Cerebellar nuclear complex (tissue), 1 donor: ENCODE measurements at places on chromosomes 7 and 10.
A peak's percentile ranks its signal among the peaks of the same experiment; 100 is the strongest.

- DNase-seq: no peak
Measured at GRCh38 chr10:34699904-34700517, 115.1 kb downstream of the PARD3 start.

- DNase-seq: no peak
Measured at GRCh38 chr7:113548137-113548536, 370.7 kb downstream of the PPP1R3A start.

DNA sequence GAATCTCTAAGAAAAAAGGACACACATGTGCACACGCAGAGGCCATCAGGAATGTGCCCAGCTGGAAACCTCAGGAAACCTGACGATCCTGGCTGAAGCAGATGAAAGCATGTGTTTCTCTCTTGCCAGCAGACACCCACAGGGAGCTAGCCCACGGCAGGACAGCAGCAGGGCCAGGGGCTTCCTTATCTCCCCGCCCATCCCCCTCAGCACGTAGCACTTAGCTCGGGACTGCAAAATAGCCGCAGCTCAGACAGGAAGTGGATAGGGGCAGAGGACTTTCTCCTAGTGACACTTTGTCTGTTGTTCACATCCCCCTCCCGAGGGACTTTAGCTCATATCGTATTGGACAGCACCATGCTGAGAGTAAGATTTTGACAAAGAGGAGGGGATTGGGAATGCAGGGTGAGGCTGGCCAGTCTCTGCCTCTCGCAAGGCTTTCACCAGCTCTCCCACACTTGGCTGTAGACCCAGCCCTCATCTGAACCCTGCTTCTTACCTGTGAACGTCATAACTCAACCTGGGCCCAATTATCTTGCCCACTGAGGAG is 63.8 kb downstream of the MKI67 start:
- no peak for DNase-seq

GRCh38 chr7:18489624-18490023 is 5.9 kb upstream of the HDAC9 start:
- no peak for DNase-seq

- no peak for DNase-seq
Measured at GRCh38 chr7:22390516-22390915, 33.6 kb upstream of the RAPGEF5 start.

DNA sequence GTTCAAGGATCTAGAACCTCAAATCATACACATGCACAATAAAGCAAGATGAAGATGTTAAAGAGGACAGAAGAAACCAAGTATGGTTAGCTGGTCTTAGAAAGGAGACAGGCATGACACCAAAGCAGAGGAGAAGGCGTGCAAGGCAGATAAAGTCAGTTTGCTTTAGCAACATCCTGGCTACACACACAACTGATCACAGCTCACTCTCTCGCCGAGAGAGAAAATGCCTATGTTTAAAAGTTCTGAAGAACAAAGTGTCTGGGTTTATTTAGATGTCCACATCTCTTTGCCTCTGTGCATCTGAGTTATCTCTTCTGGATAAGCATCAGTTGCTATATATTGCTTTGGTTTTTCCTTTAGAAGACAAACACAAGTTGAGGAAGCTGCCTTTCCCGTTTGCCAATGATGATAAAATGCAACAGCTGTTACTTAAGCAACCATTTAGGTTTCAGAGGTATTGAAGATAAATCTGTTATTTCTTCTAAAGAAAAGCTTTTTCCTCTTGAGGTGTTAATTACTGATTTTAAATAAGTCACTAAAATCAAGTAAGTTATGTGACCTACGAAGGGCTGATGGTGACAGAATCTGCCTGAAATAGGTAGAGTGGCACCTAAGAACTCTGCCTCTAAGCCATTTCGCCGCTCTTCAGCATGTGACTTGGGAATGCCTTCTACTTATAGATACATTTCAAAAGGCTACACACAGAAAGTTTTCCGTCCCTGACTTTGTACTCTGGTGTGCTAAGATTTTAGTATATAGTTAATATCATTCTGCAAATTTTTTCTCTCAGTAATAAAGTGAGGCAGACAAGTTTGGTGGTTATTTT is 146.2 kb upstream of the ASAH2 start:
- DNase-seq: no peak

DNA sequence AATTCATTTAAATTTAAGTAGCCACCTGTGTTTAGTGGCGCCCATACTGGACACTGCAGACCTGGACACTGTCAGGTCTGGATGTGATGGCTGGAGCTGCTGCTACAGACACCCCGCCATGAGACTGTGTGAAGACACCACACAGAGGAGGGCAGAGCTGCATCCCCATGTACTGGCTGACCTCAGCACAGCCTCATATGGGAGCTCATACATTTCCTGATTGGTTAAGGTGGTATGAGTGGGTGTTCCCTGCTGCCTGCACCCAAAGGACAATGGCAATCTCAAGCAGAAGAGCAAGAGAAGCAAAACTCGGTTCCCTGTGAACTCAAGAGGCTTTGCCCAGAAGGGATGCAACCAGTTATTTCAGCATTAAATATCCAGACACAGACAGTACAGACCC is 60.0 kb downstream of the DLG5 start:
- DNase-seq: no peak

- no peak for DNase-seq
Measured at GRCh38 chr10:119602241-119603095, 5.7 kb upstream of the TIAL1 start.

GRCh38 chr7:67451306-67451705 is 454.7 kb downstream of the TYW1 start:
- DNase-seq: no peak

- DNase-seq: no peak
Measured at GRCh38 chr10:53690524-53691240, 918.1 kb upstream of the MBL2 start.

DNA sequence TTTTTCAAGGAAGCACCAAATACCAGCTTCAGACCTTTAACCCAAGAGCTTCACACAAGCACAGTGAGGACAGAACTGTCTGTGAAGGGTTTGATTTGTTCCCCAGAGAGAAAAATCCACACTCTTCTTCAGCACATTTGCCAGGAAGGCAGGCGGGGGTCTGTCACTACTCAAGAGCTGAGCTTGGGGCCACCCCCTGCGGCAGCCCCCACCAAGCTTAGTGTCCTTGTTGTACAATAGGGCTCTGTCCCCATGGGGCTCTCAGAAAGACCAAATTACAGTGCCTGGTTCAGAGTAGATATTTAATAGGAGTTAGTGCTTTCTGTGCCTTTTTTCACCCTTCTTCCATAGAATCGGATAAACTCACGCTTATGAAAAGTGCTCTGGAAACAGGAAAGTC is 12.4 kb downstream of the ECHDC3 start:
- DNase-seq: no peak

GRCh38 chr7:84025332-84025927 is 169.2 kb downstream of the SEMA3A start:
- DNase-seq: no peak

GRCh38 chr10:26335574-26336093 is 102.5 kb upstream of the APBB1IP start:
- DNase-seq: no peak

DNA sequence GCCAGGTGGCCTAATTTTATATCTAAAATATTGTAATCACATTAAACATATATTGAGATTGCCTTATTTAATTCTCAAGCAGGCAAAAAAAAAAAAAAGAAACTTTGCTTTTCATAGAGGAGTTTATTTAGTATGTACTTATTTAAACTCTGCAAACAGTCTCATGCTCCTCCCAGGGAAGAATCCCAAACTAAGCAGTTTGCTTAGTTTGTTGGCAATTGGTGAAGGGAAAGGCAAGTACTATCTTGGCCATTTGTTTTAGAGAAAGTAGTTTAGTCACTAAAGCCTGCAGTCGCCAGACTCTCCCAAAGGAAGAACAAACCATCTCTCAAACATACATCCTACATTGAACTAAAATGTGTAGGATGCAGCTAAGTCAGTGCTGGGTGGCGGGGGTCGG is 226.8 kb downstream of the CDC14C start:
- DNase-seq: no peak

DNA sequence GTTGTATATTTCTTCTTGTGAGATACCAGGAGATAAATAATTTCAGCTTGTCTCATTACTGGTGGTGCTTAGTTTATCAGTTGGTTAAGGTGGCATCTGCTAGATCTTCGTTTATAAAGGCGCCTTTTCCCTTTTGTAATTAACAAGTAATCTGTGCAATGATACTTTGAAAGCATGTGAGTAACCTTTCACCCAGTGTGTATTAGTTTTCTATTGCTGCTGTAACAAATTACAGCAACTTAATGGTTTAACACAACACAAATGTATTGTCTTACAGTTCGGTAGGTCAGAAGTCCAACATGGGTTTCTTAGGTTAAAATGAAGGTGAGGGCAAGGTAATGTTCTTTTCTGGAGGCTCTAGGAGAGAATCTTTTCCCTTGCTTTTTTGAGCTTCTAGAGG is 30.5 kb downstream of the KAT6B start:
- no peak for DNase-seq

DNA sequence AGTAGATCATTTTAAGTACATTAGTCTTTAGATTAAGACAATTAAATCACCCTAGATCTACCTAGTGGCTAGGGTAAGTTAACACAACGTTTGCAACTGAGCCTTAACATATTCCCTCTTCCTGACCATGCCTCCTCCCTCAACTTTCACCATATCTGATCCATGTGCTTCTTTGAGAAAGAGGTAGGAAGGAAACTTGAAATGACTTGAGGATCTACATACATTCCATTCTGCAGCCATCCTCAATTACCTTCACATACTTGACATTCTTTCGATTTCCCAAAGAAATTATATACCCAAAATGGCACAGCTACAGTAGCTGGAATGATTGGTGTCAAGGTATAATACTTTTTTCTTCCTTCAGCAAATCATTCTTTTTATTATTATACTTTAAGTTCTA is 12.9 kb upstream of the SEPTIN7 start:
- DNase-seq: no peak

GRCh38 chr10:51960494-51960895 is 261.1 kb upstream of the CSTF2T start:
- DNase-seq: no peak

- no peak for DNase-seq
Measured at GRCh38 chr10:53957401-53957800, 843.6 kb downstream of the PCDH15 start.

GRCh38 chr7:90469554-90469953 is at the start of gene PTTG1IP2:
TSS of gene PTTG1IP2 (plus strand) at chr7:90469639. CDS start at chr7:90469787, 148 bp downstream.
- no peak for DNase-seq

DNA sequence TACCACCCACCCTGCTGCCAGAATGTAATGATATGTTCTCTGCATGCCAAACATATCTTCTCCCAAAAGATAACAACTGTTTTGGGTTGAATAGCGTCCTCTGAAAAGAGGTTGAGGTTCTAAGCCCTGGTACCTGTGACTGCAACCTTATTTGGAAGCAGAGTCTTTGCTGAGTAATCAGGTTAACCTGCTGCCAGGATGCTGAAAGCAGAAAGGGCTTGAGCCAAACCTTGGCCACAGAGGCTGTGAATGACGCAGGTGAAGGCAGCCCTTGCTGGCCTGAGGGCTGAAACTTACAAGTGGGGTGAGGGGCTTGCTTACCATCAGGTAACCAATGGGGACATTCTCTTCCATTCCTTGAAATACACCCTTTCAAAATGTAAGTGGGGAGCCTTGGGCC is 151.8 kb upstream of the RHEB start:
- no peak for DNase-seq

- DNase-seq: no peak
Measured at GRCh38 chr7:31735991-31736982, 49.3 kb downstream of the PPP1R17 start.

GRCh38 chr10:133110133-133110532 is 22.4 kb downstream of the ADGRA1 start:
- DNase-seq: no peak

DNA sequence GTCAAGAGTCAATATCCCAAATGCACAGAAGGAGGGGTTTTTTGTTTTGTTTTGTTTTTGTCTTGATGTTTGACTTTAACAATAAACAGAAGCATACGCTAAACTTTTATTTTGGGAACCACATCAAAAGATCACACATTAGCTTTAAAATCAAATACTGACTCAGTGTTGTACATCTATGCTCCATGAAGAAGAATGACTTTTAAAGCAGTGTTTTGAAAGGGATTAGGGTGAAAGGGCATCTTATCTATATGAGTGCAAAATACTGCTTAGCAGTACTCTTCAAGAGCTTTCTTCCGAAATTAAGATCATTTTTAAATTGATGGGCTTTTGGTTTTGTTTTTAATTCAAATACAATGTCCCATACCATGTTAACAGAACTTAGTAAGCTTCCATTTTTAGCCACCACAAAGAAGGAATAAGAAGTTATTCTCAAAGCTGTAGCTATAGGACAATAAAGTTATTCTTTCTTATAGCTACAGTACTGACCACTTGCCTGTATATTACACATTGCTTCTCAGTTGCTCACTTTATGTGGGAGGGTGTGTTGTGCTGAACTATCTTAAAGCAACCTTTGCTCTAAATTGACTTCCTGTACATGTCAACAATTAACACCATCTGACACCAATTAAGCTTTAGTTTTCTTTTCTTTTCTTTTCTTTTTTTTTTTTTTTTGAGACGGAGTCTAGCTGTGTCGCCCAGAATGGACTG is 144.3 kb upstream of the KAT6B start:
- no peak for DNase-seq

GRCh38 chr7:30865821-30866220 is 45.8 kb upstream of the AQP1 start:
- peak; percentile 1 for DNase-seq

DNA sequence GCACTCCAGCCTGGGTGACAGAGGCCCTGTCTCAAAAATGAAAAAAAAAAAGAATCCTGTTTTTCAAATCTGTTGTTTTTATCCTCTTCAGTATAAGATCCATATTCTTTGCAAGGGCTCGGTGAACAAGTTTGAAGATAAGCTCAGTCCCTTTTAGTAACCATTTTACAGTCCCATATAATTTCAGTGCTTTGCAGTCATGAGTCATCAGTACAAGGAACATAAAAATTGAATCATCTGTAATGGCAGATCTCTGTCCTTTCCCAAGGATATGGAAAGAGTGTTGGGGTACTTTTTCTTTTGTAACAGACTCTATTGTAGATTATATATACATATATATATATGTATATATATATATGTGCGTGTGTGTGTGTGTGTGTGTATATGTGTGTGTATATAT is 52.2 kb upstream of the ZPBP start:
- DNase-seq: no peak

- DNase-seq: no peak
Measured at GRCh38 chr10:103192089-103192450, 1.0 kb downstream of the NT5C2 start.

- DNase-seq: no peak
Measured at GRCh38 chr10:49596493-49596809, 13.7 kb upstream of the SLC18A3 start.

DNA sequence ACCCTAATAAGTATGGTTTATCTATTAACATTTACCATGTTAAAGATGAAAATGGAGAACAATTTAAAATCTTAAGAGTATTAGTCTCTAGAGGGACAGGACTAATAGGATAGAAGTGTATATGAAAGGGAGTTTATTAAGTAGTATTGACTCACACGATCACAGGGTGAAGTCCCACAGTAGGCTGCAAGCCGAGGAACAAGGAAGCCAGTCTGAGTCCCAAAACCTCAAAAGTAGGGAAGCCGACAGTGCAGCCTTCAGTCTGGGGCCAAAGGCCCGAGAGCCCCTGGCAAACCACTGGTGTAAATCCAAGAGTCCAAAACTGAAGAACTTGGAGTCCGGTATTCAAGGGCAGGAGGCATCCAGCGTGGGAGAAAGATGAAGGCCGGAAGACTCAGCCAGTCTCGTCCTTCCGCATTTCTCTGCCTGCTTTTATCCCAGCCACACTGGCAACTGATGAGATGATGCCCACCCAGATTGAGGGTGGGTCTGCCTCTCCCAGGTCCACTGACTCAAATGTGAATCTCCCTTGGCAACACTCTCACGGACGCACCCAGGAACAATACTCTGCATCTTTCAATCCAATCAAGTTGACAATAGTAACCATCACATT is 140.8 kb upstream of the FAM20C start:
- no peak for DNase-seq
